Activated CD8-positive, alpha-beta memory T cell treated with anti-CD3 and anti-CD28 coated beads for 4 hours (primary cell): ENCODE measurements at places on chromosomes 5 and 9.

DNA sequence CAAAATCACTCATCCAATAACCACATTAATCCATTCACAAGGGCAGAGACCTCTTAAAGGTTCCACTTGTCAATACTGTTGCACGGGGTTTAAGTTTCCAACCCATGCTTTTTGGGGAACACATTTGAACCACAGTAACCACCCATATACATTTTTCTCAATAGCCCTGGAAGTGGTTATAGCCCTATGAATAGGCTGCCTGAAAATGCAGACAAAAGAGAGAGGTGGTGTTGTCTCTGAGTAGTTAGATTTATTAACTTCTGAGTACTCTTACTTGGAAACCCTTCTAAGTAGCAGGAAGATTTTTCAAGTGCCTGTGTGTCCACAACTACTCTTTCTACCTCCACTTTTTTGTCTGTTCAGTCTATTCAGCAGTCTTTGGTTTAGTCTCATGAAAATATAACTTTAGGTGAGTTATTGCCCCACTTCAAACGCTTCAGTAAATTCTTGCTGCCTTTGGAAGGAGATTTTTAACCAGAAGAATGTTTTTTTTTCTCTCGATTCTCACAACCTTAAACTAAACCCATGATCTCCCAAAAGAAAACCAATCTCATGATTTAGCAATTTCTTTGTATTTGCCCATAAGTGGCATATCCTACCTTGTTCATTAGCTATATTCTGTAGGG is 42.6 kb downstream of the ARHGEF28 start:
- DNase-seq: no peak

GRCh38 chr9:31774571-31774970 is 609.9 kb upstream of the ACO1 start:
- no peak for DNase-seq

DNA sequence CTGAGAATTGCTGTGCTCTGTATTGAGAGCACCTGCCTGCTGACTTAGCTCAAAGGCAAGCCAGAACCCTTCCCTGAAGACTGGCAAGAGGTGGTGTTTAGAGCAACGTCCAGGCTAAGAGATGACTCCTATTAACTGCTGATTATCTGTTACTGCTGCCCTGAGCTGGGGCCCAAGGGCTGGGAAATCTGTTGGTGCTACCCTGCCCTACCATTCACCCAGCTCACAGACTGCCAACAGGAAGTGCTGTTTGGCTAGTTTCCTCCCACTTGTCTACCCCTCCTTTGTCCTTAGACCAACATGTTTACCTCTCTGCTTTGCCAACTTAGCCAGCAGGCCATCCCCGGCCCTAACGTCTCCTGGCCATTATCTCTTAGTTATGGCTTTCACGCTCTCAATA is 6.9 kb downstream of the RAB24 start:
- no peak for DNase-seq

GRCh38 chr9:123864251-123864650 is 65.7 kb downstream of the DENND1A start:
- no peak for DNase-seq

DNA sequence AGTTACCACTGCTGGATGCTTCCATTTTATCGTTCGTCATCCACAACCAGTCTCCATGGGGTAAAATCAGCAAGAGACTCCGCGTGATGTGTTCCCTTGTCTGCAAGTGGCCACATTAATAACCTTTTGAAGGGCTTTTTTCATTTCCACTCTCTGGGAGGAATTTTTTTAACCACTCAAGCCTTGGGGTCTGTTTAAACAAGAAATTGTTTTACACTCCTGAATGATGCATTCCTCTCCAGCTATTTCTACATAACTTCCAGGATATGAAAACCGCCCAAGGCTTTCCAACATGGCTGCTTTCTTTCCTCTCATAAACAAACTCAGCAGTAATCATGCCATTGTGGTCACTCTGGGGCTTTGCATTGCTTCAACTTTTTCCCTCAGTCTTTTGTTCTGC is 217.2 kb upstream of the DAPK1 start:
- no peak for DNase-seq
